NCI-H1092 (cell line): ENCODE measurements at places on chromosomes 7 and 10.

DNA sequence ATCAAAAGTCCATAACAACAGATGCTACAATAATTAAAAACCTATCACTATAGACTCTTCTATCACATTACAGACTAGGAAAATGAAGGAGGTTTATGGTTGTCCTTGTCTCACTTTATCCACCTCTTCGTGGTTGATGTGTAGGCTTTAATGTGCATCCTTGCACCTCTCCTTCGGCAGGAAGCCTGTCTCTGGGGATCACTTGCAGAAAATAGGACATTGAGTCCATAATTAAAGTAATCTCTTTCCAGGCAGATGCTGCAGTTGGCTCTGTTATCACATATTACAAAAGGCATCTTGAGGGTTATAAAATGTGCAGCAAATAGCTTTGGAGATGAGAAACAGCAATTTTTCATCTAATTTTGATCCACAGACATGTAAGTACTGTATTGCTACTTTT is 168.4 kb downstream of the RELN start:
- DNase-seq, result no peak

- no peak for DNase-seq
Observed at GRCh38 chr7:158449942-158450341, 137.7 kb downstream of the PTPRN2 start.

- no peak for DNase-seq
Observed at GRCh38 chr10:132470410-132471124, 67.0 kb upstream of the INPP5A start.

GRCh38 chr7:90180011-90180585 is 25.8 kb downstream of the STEAP1 start:
- no peak for DNase-seq

- DNase-seq, result no peak
Observed at GRCh38 chr10:534047-534566, 155.4 kb downstream of the DIP2C start.

GRCh38 chr10:23694446-23694920 is 255.6 kb downstream of the OTUD1 start:
- DNase-seq, result no peak

DNA sequence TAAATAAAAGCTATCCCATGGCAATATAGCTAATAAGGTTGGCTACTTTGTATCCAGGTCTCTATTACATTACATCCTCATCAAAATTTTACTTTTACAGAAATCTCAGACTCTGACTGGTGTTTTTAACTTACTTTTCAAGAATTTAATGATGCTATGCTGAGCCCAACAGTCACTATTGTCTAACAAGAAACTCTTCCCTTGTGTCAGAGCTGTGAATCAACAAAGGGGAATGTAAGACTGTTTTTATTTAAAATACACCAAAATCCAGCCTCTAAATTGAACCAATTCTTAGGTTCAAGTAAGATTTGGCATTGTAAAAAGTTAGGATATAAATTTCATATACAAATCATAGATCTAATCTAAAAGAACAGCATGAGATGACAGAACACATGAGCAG is 7.0 kb downstream of the RTKN2 start:
- DNase-seq, result no peak

- DNase-seq, result no peak
Observed at GRCh38 chr10:106996510-106996909, 168.0 kb downstream of the SORCS1 start.

DNA sequence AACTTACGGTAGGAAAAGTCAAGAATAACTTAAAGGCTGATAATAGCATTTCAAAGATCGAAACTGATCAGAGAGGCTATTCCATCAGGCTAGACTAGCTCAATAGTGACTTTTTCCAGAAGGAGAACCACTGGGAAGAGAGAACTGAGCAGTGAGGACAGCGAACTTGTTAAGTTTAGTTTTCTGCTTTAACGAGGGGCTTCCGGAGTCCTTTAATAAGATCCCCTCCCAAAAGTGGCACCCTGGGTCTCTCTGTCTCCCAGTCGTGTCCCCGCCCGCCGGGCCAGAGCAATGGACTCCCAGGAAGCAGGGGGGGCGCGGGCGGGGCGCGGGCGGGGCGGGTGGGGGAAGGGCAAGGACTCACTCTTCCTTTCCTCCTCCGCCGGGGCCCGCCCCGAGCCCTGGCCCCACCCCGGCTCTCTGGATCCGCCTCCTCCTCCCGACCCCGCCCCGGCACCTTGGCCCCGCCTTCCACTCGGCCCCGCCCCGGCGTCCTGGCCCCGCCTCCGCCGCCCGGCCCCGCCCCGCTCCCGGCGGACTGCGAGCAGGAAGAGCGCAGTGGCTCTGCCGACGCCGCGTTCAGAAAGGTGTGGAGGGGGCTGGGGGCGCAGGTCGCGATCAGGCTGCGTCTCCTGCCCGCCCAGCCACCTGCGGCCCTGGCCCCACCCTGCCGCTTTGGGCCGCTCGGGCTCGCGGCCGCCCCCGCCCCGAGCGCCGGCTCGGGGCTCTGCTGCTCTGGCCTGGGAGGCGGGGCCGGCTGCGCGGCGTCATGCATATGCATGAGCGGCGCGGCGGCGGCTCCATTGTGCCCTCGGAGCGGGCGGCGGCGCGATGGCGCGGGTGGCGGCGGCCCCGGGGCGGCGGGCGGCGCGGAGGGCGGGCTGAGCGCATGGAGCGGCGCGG is at the start of gene ZMIZ2:
Gene ZMIZ2 (plus strand): TSS at position 803 of the 903 bp plus-strand sequence. CDS start 7,403 bp downstream, outside the sequence.
- peak; percentile 84 for DNase-seq

DNA sequence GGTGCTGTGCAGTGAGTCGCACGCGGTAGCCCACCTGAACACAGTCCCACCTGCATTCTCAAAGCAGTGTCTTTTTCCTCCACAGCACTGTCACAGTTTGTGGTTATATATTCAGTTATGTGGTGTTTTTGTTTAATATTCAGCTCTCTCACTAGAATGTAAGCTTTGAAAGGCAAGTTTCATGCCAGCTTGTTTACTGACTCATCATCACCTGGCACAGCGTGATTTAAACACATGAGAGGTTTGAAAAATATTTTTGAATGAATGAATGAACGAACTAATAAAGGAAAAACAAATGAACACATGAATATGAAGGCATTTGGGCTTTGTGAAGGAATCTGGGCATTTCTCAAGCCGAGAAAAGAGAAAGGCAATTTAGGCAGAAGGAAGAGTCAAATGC is 51.9 kb upstream of the TM9SF3 start:
- DNase-seq, result no peak

- no peak for DNase-seq
Observed at GRCh38 chr10:88623835-88624234, 37.3 kb downstream of the LIPJ start.

- DNase-seq, result no peak
Observed at GRCh38 chr10:124025152-124025551, 68.2 kb downstream of the CHST15 start.

- no peak for DNase-seq
Observed at GRCh38 chr7:1362301-1362700, 97.0 kb downstream of the MICALL2 start.

- no peak for DNase-seq
Observed at GRCh38 chr7:105800849-105801534, 75.4 kb downstream of the ATXN7L1 start.

DNA sequence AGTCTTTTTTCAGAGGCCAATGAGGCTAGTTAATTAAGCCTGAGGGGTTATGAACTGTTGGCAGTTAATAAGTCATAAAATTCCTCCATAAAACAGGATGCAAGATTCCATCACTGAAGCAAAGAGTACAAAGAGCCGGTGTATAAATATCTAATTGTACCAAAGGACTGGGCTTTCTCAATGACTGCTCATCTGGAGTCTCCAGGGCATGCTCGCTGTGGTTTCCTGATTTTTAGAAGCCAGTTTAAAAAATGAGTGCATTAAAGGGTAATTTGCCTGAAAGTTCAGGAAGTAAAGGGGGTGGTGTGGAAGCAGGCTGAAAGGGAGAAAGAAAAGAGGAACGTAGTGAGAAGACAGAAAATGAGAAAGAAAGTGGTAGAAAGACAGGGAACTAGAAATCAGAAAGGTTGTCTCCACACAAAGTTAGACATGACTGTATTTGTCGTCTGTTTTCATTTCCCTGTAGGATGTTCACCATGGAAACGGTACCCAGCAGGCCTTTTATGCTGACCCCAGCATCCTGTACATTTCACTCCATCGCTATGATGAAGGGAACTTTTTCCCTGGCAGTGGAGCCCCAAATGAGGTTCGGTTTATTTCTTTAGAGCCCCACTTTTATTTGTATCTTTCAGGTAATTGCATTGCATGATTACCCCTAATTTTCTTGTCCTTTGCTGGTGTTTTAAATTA is 282.3 kb downstream of the TWIST1 start:
- DNase-seq, result no peak

- DNase-seq, result no peak
Observed at GRCh38 chr7:2445047-2445446, 31.2 kb downstream of the GRIFIN start.

DNA sequence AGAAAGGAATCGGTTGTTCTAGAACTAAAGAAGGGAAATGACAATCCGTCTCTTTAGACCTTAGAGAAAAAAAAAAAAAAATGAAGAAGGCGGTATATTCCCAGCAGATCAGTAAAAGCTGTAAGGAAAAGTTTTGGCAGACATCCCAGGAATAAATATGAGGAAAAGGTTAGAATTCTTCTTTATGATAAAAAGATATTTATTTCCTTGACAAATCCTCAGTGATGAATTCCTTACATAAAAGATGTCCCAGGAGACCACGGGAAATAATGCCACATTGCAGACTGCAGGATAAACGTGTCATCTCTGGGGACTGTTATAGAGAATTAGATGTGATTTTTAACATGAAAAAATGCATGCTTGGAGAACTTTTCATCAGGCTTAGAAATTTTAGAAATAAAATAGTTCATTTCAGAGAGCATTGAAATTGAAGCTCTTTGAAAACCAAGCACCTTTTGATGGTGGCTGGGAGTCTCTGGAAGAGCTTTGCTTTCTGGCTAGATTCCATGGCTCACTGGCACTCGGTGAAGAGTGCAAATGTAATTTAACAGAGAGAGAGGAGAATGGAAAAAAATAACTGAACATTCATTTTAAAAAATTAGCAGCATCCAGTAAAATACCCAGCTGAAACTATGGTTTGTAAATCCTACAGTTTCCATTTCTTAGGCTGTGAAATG is 98.2 kb downstream of the PRPF18 start:
- DNase-seq, result peak; percentile 22

GRCh38 chr7:157998884-157999552 is 588.6 kb downstream of the PTPRN2 start:
- no peak for DNase-seq

GRCh38 chr10:99709480-99710229 is 22.3 kb downstream of the COX15 start:
- DNase-seq, result no peak

GRCh38 chr10:91046869-91047268 is 126.0 kb upstream of the ANKRD1 start:
- DNase-seq, result no peak
